ENCODE measurements at places on chromosomes 7 and 10. TPM values are rescaled to one million over a fixed set of nuclear protein-coding genes. Genes with fewer than 3 reads are reported as not detected.

Gene SUN3
- total RNA-seq: not detected

GRCh38 chr10:11824376-11824775 is 1.2 kb downstream of the PROSER2 start:
- DNase-seq: no peak

- no peak for DNase-seq
These were observed 45.4 kb downstream of the CACNB2 start for GRCh38 chr10:18185621-18186020.

GRCh38 chr7:50727072-50727471 is 55.6 kb downstream of the GRB10 start:
- no peak for DNase-seq

DNA sequence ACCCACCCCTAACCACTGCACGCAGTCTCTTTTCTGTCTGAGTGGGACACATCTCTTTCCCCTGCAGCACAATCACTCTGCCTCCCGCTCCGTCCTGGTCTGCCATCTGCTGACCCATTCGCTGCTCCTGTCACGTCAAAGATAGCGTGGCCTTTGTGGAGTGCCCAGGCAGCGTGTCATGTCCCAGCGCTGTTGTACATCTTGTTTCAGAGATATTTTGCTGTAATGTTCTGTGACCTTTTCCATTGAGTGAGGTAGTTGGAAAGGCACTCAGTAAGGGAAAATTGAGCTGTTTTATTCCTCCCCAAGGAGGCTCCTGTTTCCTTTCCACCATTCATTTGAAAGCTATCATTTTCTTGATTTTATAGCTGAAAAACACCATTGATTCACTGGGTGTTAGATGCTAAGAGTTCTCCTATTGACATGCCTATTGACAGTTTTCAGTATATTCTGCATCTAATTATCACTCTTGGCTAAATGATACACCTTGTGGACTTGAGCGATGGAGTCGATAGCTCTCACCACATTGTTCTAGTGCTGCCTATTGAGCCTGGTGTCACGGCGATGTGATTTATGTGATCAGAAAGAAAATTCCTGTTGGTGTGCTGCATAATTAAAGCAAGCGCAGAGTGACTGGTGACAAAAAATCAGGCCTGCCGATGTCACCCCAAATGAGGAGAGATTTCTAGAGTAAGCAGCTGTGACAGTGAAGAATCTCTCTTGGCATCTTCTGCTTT is 372.6 kb downstream of the LRMDA start:
- DNase-seq: no peak

All from CD4-positive, alpha-beta memory T cell (primary cell).